ENCODE measurements at places on chromosomes 4 and X. TPM values are rescaled to one million over a fixed set of nuclear protein-coding genes. Genes with fewer than 3 reads are reported as not detected.

The FGG gene
- not detected for total RNA-seq

The POLN gene
- 1.2 TPM for total RNA-seq

The ADH1B gene
- not detected for total RNA-seq

The MEPE gene
- not detected for total RNA-seq

The HEPH gene
- 1.5 TPM for total RNA-seq

The GAGE2A gene
- not detected for total RNA-seq

The VCX3B gene
- not detected for total RNA-seq

The CT45A5 gene
- not detected for total RNA-seq

The TMEM255A gene
- not detected for total RNA-seq

The FABP2 gene
- total RNA-seq: not detected

The SMIM10L2A gene
- total RNA-seq: 0.20 TPM

The SCARB2 gene
- total RNA-seq: 102 TPM

The TREX2 gene
- total RNA-seq: 2.2 TPM

The MSANTD1 gene
- total RNA-seq: 0.10 TPM

The PDHA1 gene
- 50.4 TPM for total RNA-seq

The MGARP gene
- total RNA-seq: 0.93 TPM

The EFHC2 gene
- not detected for total RNA-seq

The RNF128 gene
- total RNA-seq: not detected

The NDUFA1 gene
- total RNA-seq: 79.8 TPM

The ABLIM2 gene
- 2.8 TPM for total RNA-seq

The L1CAM gene
- total RNA-seq: 0.05 TPM

The CTAG1B gene
- total RNA-seq: not detected
